Activated naive CD8-positive, alpha-beta T cell treated with anti-CD3 and anti-CD28 coated beads, Interleukin-2, amount 10 ng/mL, durations not matched to agents 7 days and 5 days (primary cell): ENCODE measurements at places on chromosomes 4 and X. TPM values are rescaled to one million over a fixed set of nuclear protein-coding genes. Genes with fewer than 3 reads are reported as not detected.

TET2 gene
- 29.2 TPM for total RNA-seq

SERTM2 gene
- total RNA-seq: not detected

DNA sequence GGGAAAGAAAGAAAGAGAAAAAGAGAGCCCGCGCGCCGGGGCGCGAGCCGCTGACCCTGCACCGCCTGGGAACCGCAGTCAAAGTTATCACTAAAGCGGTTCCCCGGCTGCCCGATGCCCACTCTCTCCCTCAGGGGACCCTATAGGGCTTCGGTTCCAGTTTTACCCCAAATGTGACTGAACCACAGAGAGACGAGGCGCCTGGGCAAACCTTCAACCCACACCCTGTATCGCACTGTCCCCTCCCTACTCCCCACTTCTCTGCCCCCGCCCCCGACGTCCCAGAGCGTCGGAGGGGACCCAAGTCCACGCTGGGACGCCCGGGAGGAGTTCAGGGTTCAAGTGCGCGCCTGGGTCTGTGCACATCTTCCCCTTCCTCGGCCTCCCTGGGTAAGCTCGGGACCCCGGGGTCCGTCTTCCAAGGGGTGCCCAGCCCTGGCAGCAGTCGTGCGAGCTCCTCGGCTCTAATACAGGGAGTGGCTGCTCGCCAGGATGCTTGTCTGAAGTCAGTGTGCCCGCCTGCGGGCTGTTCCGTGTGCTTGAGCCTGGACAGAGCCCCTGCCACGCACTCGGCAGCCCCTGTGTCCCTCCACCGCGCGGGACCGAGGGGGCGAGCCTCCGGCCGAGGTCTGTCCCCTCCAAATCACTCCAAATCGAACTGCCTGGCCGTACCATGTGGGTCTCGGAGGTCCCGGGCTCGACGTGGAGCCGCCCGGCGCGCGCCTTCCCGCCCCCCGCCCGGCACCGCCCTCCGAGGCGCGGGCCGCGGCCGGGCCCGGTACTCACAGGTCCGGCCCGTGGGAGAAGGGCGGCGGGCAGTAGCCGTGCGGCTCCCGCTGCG lies 960 bp downstream of the TRPC3 start:
- H3K36me3 ChIP-seq: no peaks in the 10 kb centered on the region

DNA sequence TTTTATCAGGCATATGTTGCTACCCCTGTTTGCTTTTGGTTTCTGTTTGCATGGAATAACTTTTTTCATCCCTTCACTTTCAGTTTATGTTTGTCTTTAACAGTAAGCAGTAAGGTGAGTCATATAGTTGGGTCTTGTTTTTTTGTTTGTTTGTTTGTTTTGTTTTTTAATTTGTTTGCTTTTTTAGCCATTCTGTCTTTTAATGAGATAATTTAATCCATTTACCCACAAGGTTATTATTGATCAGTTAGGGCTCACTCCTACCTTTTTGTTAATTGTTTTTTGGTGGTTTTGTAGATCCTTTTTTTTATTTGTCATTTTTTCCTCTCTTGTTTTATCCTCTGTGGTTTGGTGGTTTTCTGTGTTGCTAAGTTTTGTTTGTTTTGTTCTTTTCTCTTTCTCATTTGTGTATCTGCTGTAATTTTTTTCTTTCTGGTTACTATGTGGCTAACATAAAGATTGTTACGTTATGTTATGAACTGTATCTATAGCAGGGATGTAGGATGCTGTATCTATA lies 379.5 kb upstream of the MAD2L1 start:
- no peak overlapping the region for H3K27ac ChIP-seq
- H3K36me3 ChIP-seq: no peaks in the 10 kb centered on the region
- H3K27me3 ChIP-seq: peaks cover 5% of the 10 kb centered on the region
- no peak overlapping the region for H3K4me3 ChIP-seq

- H3K4me3 ChIP-seq: peak within 1 kb of the TSS; percentile 77
- peaks cover 32% of the 10 kb centered on the region for H3K27me3 ChIP-seq
- peaks cover 3% of the 10 kb centered on the region for H3K4me1 ChIP-seq
- H3K27ac ChIP-seq: peak within 1 kb of the TSS; percentile 35
- peak; percentile 40 for DNase-seq
Observed at GRCh38 chrX:54495814-54496516, at the start of gene FGD1. Gene FGD1, minus strand, starts transcription at chrX:54496234. Its CDS starts 802 bp downstream, at chrX:54495432.

GRCh38 chr4:17347445-17347844 lies 164.4 kb downstream of the QDPR start:
- no peaks in the 10 kb centered on the region for H3K36me3 ChIP-seq
- H3K4me3 ChIP-seq: no peak overlapping the region
- no peak for DNase-seq
- peaks cover 1% of the 10 kb centered on the region for H3K4me1 ChIP-seq
- no peak overlapping the region for H3K27ac ChIP-seq
- peaks cover 2% of the 10 kb centered on the region for H3K27me3 ChIP-seq

- no peak overlapping the region for H3K4me3 ChIP-seq
- H3K4me1 ChIP-seq: peaks cover 9% of the 10 kb centered on the region
- no peak for DNase-seq
- no peak overlapping the region for H3K27ac ChIP-seq
- no peaks in the 10 kb centered on the region for H3K27me3 ChIP-seq
Observed at GRCh38 chr4:48196758-48197504, 62.9 kb upstream of the TXK start.

- no peaks in the 10 kb centered on the region for H3K36me3 ChIP-seq
- no peak overlapping the region for H3K4me3 ChIP-seq
- H3K27ac ChIP-seq: no peak overlapping the region
- peaks cover 8% of the 10 kb centered on the region for H3K27me3 ChIP-seq
- DNase-seq: no peak
Observed at GRCh38 chr4:1109333-1109732, 4.0 kb downstream of the RNF212 start.

DNA sequence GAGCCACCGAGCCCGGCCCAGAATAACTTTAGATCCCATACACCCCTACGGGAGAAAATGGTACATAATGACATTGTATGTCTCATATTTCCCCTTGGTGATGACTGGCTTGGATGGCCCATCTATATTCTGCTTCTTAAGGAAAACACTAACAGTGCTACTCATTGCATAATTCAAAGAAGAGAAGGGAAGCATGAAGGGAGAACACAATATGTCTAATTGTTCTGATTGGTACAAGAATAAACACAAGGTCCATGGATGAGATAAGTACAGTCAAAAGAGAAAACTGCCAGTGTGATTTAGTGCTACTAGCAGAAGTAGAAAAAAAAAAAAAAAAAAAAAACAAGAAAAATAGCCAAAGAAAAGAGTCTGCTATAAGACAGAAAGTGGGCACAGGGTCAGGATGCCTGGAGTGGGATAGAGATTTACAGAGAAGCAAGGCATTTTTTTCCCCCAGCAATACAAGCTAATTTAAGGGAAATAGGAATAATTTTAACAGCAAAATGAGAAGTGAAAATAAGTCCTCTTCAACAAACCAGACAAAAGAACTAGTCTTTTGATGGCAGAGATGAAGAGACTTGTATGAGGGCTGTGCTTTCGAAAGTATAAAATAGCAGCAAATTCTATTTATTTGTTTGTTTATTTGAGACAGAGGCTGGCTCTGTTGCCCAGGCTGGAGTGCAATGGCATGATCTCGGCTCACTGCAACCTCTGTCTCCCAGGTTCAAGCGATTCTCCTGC lies 96.5 kb upstream of the MAP3K15 start:
- no peak overlapping the region for H3K4me3 ChIP-seq
- H3K4me1 ChIP-seq: peaks cover 3% of the 10 kb centered on the region
- no peaks in the 10 kb centered on the region for H3K27me3 ChIP-seq
- H3K36me3 ChIP-seq: peaks cover 5% of the 10 kb centered on the region
- DNase-seq: no peak
- no peak overlapping the region for H3K27ac ChIP-seq
